Activated CD8-positive, alpha-beta memory T cell treated with anti-CD3 and anti-CD28 coated beads, Interleukin-2, amount 50 U/mL, for 48 hours (primary cell): ENCODE measurements at places on chromosomes 16 and 17.
A peak's percentile ranks its signal among the peaks of the same experiment; 100 is the strongest.

GRCh38 chr17:79835953-79836509, 3.2 kb downstream of the CBX4 start:
- no peak for DNase-seq

DNA sequence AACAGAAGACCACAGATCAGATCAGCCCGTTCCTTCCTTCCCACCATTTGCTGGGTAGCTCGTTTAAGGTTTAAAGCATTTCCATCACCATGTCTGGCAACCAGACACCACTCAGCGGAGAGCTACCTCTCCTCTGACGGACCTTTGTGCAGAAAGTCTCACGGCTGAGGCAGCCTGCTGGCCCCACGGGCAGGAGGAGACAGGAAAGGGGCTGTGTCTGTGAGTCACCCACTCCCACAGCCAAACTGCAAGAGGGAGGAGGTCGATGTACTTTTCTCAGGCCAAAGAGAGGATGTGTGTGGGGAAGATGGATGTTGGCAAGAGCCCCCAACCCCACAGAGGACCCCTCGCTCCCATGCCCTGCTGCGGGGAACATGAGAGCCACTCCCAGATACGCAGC, 92.1 kb downstream of the ZNF423 start:
- no peak for DNase-seq

DNA sequence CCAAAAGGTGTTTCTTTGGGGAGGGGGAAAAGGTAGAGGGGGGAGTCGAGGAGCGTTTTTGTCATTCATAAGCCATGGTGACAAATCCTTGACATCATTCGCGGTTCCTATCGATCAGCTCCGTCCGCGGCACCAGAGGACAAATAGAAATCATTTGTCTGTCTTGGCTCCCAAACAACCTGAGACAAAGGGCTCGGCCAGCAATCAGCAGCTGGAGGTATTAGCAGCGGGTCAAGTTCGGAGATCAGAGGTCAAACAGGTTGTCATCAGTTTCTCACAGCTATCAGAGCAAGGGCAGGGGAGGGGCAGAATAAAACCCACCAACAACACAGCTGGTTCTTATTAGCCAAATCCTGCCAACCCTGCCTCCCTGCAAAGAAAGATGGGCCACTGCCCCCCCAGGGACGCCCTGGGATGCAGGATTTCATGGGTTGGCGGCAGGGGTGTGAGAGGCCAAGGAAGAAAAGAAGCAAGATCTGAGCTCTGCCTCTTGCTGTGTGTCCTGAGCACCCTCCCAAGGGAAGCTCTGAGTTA, 145.3 kb upstream of the LHX1 start:
- no peak for DNase-seq

GRCh38 chr16:85562093-85562786, 50.9 kb upstream of the GSE1 start:
- DNase-seq = no peak

DNA sequence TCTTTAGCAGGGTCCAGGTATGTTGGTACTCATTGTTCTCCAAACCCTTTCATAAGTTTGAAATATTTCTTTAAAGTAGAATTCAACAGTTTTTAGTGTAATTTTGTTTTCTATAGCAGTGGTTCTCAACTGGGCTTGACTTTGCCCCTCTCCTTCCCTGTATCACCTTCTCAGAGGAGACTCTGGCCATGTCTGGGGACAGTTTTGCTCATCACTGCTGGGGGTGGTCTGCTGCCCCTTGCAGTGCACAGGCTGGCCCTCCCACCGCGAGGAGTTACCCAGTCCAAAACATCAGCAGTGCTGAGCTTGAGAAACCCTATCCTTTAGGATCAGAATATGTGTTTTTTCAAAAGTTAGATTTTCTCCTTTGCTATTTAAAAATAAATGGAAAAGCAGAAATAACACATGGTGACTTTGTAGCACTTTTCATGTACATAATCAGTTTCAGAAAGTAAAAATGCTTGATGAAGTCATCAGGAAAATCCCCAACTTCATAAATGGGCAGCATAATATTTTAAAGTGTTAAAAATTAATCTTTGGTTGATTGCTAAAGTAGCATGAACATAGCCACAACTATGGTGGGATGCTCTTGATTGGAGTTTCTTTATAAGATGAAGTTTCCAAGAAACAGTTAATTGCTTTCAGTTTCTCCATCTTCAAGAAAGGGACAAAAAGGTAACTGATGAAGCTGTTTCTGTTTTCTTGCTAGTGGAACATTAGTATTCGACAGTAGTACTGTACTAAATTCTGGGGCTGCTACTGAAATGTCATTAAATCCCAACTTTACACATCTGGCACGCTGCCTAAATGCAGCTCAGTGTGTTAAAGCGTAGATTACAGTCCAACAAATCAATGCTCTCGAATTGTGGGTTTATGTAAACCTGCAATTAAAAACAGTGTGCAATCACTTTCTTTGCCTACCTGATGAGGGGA, 70.3 kb downstream of the NETO2 start:
- DNase-seq = no peak

DNA sequence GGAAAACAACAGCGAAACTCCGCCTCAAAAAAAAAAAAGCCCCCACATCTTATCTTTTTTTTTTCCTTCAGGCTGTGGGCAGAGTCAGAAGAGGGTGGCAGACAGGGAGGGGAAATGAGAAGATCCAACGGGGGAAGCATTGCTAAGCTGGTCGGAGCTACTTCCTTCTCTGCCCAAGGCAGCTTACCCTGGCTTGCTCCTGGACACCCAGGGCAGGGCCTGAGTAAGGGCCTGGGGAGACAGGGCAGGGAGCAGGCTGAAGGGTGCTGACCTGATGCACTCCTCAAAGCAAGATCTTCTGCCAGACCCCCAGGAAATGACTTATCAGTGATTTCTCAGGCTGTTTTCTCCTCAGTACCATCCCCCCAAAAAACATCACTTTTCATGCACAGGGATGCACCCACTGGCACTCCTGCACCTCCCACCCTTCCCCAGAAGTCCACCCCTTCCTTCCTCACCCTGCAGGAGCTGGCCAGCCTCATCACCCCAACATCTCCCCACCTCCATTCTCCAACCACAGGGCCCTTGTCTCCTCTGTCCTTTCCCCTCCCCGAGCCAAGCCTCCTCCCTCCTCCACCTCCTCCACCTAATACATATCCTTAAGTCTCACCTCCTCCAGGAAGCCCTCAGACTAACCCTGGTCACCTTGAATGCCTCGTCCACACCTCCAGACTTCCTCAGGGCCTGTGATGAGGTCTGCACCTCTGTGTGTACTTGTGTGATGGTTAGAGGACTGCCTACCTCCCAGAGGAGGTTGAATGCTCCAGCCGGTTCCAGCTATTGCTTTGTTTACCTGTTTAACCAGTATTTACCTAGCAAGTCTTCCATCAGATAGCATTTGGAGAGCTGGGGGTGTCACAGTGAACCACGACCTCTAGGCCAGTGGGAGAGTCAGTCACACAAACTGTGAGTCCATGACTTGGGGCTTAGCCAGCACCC, 1.2 kb upstream of the HBA1 start:
- no peak for DNase-seq

DNA sequence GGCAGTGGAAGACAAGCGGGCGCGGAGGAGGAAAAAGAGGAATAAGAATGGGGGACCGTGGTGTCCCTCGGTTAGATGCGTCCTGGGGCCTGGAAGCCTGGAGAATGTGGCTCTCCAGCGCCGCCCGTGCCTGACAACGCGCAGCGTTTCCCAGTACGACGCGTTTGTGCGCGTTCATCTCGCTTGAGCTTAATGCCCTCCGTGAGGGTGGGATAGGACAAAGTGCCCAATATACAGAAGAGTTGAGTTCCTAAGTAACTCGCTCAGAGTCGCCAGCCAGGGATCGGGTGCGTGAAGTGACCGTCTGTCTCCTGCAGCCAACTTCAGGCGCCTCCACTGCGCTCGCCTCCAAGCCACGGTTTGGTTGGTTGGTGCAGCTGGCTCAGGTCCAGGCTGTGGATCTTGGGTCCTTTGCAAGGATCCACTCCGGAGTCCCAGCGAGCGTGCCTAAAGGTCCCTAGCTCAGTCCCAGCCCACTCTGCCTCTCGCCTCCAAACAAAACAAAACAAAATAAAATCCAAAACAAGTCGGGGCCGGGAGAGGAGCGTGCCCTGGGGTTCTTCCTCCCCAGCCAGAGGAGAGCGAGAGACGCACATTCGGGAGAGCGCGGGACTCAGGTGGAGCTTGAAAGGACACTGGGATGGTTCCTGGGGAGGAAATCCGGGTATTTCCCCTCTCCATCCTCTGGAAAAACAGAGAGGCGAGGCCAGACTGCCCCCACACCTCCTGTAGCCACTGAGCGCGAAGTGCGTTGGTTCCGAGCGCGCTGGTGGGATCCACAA, 974 bp downstream of the GALR2 start:
- DNase-seq = peak; percentile 71

- no peak for DNase-seq
Observed at GRCh38 chr17:55817397-55817709, 66.5 kb downstream of the PCTP start.
